ENCODE measurements at places on chromosomes 12 and 14. TPM values are rescaled to one million over a fixed set of nuclear protein-coding genes. Genes with fewer than 3 reads are reported as not detected.

TAMALIN gene
- 15.1 TPM for total RNA-seq

MYF5 gene
- total RNA-seq, result not detected

MYH6 gene
- not detected for total RNA-seq

SLC10A1 gene
- total RNA-seq, result not detected

OAS2 gene
- 26.6 TPM for total RNA-seq

IAPP gene
- total RNA-seq, result not detected

CCDC38 gene
- total RNA-seq, result not detected

MGAT4C gene
- not detected for total RNA-seq

SERPINA12 gene
- total RNA-seq, result not detected

RASSF3 gene
- 25.8 TPM for total RNA-seq

ZNF385A gene
- 3.4 TPM for total RNA-seq

TSPAN8 gene
- total RNA-seq, result 0.24 TPM

MEG3 gene
- total RNA-seq, result 262 TPM

NINJ2 gene
- total RNA-seq, result not detected

LMO3 gene
- 7.6 TPM for total RNA-seq

GPRC5D gene
- not detected for total RNA-seq

RNASE7 gene
- total RNA-seq, result not detected
